NAMALWA (cell line): ENCODE measurements at places on chromosomes 5 and 9.

DNA sequence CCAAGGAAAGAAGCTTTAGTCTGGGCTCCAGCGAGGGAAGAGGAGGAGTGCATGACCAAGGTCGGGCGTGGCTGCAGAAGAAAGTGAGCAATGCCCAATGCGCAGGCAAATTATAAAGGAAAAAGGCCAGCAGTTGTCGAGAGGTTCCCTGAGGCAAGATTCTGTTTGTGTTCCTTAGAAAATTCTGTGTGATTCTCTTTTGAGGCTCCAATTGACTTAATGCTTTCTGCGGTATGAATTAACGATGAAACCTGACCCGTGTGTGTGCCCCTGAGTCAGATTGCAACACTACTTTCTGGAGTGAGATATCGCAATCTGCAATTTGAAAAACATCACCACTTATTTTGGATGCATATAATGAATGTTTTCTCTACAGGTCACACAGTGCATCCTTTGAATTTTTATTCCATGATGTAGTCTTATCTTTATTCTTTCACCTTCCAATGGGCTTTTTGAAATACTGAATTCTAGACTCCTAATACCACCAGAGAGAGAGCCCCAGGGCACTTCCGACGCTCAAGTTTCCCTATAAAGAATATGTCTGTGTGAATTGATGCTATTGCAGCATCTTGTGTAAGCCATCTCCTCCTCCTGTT is 117.9 kb upstream of the IL6ST start:
- no peak for DNase-seq

DNA sequence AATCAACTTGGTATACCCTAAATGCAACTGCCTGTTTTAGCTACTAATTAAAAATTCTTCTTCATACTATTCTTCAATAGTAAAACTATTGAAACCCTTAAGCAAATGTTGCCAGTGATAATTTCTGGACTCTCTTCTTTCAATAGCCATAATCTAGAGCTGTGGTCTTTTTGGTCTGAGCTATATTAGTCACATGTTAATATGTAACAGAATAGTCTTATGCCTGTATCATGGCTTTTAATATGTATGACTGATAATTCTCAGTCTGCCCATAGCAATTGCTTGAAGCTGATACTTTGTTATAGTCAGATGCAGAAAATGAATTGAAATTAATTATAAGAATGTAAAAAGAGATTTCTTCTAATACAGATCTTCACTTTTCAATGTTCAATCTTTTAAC is 1871.9 kb upstream of the CDH6 start:
- no peak for DNase-seq

- no peak for DNase-seq
Observed at GRCh38 chr5:168984135-168984675, 316.7 kb downstream of the SLIT3 start.

DNA sequence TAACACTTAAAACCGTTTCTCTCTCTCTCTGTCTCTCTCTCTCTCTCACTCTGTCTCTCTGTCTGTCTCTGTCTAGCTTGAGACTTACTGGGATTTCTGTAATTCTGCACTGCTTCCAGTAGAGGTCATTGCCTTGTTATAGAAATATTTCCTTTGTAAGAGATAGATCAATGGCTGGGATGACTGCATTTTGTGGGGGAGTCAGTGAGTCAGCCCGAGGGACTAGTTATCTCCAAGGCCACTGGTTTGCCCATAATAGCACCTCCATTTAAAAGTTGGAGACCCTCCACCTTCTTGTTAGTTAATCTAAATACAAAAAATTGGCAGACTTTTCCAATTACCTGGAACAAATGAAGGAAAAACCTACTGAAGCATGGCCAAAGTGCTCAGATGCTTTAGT is 547.2 kb downstream of the LRRC70 start:
- peak; percentile 57 for DNase-seq

- no peak for DNase-seq
Observed at GRCh38 chr5:56350597-56351170, 117.6 kb upstream of the ANKRD55 start.

GRCh38 chr9:122015170-122015821 is 77.8 kb downstream of the TTLL11 start:
- no peak for DNase-seq

DNA sequence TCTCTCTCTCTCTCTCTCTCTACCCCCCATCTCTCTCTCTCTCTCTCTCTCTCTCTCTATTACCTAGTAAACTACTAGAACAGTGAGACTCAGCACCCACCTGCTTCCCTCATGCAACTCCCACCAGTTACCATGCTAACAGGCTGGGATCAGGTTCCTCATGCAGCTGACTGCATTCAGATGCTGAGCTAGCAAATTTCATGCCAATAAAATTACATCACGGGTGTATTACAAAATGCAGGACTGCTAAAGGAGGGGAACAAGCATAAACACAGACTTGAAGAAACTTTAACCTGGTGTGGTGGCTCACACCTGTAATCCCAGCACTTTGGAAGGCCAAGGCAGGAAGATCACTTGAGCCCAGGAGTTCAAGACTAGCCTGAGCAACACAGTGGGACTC is 76.0 kb downstream of the CEMIP2 start:
- DNase-seq: no peak

GRCh38 chr9:95505717-95506427 is 10.9 kb downstream of the PTCH1 start:
- DNase-seq: peak; percentile 69
